ENCODE measurements at places on chromosomes 2 and 18.

DNA sequence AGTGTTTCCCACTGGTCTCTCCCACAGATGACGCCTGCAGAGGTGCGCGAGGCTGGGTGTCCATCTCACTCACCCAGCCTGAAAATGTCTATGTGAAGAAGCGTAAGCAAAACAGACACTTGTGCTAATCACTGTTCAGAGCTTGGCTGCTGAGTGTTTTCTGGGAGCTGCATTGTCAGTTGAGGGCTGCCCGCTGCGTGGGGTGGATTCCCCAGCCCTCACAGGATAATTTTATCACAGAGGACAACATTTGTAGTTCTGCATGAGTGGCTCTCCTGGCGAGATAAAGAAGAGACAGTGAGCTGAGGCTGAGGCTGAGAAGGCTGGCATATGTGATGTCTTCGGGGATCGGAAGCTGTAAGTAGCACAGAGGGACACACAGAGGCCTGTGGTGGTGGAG is 16.2 kb upstream of the CAPN13 start:
- no peak for DNase-seq

- no peak for DNase-seq
Observed at GRCh38 chr2:197296835-197297234, 13.7 kb downstream of the ANKRD44 start.

DNA sequence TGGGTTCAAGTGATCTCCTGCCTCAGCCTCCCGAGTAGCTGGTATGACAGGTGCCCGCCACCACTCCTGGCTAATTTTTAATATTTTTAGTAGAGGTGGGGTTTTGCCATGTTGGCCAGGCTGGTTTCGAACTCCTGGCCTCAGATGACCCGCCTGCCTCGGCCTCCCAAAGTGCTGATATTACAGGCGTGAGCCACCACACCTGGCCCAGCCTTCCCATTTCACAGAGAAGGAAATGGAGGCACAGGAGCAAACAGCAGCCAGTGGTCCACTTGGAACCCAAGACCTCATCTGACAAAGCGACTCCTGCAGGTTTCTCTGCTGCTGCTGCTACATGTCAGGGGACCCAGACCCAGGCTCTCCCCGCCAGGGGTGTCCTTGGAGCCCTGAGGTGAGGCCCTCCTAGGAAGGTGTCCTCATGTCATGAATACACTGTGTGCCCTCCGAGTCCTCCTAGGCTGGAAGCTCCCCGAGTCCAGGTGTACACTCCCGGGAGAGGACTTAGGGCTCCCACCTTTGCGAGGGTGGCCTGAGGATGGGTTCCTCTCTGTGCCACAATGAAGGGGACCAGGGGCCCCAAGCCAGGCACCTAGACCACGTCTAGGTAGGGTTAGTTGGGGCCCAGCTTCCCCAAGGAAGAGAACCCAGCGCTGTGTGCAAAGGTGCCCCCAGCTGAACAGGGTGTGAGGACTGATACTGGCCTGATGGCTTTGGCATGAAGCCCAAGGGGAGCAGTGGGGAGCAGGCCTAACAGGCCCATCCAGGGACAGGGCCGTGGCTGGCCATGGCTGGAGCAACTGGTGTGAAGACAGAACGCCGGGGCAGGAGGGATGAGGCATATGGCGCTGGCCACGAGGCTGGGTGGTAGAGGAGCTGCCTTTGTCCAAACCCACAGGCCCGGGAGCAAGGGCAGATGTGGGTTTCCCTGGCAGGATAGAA is 56.1 kb downstream of the HS6ST1 start:
- DNase-seq, result no peak

GRCh38 chr2:73370348-73370747 is 15.3 kb upstream of the ALMS1 start:
- no peak for DNase-seq

DNA sequence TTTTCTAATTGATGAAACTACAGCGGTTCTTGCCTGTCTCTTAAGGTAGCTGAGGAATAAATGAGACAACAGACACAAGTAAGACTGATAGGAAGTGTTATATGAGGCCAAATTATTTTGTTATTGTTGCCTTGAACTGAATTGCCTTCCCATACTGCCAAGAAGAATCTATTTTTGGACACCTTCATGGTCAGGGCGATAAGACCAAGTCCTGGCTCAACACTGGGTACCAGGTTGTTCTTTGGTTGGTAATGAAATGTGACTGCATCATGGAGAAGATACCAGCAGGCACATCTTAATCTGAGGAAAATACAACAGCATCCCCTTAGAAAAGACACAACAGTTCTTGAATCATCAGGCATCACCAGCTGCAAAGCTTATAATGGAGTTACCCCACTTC is 23.7 kb downstream of the MSGN1 start:
- DNase-seq, result no peak

GRCh38 chr18:41396211-41396610 is 558.8 kb upstream of the PIK3C3 start:
- DNase-seq, result no peak

Measured in HTR-8/SVneo (cell line).